ENCODE measurements at places on chromosomes 12 and 14.

DNA sequence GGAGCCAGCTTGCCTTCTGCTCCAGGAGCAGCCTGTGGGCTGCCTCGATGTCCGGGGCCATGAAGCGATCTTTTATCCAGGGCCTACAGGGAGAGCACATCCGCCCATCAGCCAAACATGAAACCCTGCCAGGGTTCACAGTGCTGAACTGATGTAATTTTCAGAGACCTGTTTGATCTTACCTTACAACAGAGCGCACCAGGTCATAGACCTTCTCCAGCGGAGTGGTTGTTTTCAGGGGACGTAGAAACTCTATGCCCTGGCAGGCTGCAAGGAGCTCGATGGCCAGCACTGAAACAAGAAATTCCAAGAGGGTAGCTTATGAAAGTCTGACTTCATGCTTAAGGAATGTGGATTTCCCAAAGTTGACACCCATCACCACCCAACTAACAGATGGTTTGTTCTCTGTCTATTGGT lies 19.7 kb downstream of the HAL start:
- DNase-seq = peak; percentile 25

GRCh38 chr14:53790731-53791500 lies 165.7 kb downstream of the BMP4 start:
- no peak for DNase-seq

- DNase-seq = no peak
These were observed 1934.2 kb upstream of the SEL1L start for GRCh38 chr14:83467811-83468210.

DNA sequence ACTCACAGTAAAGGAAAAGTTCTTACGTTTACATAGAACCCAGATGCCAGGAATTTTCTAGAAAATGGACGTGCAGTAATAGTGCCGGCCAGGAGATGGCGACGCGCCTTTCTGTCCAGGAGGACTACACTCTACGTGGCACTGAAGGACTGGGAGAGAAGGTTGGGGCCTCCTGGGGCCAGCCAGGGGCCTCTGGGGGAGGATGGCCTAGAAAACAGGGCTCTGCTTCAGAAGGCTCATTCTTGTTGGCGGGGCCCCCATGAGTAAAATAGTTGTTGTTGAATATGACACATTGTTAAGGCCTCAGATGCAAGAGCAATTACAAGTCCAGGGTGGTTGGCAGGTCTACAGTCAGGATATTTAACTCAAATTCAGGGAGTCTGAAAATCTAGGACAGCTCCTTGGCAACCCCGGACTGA lies 120.1 kb upstream of the MAX start:
- peak; percentile 58 for DNase-seq

GRCh38 chr12:9710584-9711375 lies 22.1 kb downstream of the CLECL1 start:
- DNase-seq = peak; percentile 16

DNA sequence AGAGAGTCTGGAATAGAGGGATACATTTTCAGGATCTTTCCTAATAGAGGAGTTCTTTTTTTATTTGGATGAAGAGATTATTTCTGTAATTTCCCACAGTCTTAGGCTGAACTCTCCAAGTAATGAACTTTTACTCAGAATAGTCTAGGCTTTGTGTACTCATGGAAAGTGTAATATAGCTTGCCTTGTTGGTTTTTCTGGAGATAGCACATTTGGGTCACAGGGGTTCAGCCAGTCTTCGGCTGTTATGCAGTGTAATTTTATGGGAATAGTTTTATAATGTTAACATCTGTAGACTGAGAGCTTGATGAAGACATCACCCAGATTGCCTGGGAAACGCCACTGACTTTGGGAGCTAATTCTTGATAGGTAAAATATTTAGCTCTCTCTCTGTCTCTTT lies 450.8 kb downstream of the RAD51B start:
- DNase-seq = no peak

- no peak for DNase-seq
These were observed 79.9 kb upstream of the TMTC1 start for GRCh38 chr12:29863665-29864064.

GRCh38 chr12:7934889-7935492 lies 996 bp downstream of the SLC2A3 start:
- DNase-seq = no peak

DNA sequence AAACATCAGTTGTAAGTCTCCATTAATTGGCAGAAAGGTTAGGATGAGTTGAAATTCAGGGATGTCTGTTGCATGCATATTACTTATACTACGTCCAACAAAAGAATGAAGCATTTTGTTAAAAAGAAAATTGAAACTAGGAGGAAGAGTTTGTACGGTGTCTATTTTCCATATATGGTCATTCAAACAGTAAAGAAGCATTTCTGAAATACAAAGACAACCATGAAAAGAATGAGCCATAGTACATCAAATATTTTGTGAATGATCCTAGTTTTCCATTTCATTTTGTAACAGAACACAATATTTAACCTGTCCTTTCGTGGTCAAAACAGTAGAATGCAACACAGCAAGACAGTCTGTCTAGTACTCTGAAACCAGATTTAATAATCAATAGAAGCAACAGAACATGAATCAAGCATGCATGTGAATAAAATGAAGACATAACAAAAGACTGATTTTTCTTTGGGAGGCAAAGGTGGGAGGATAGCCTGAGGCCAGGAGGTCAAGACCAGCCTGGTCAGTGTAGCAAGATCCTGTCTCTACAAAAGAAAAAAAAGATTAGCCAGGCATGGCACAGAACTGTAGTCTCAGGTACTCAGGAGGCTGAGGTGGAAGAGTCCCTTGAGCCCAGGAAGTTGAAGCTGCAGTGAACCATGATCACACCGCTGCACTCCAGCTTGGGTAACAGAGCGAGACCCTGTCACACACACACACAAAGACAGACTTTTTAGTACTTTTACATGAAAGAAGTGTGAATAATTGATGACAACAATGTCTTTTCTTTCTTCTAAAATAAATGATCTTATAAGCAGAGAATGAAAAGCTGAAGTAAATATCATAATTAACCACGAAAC lies 156.0 kb downstream of the LRIG3 start:
- DNase-seq = no peak

DNA sequence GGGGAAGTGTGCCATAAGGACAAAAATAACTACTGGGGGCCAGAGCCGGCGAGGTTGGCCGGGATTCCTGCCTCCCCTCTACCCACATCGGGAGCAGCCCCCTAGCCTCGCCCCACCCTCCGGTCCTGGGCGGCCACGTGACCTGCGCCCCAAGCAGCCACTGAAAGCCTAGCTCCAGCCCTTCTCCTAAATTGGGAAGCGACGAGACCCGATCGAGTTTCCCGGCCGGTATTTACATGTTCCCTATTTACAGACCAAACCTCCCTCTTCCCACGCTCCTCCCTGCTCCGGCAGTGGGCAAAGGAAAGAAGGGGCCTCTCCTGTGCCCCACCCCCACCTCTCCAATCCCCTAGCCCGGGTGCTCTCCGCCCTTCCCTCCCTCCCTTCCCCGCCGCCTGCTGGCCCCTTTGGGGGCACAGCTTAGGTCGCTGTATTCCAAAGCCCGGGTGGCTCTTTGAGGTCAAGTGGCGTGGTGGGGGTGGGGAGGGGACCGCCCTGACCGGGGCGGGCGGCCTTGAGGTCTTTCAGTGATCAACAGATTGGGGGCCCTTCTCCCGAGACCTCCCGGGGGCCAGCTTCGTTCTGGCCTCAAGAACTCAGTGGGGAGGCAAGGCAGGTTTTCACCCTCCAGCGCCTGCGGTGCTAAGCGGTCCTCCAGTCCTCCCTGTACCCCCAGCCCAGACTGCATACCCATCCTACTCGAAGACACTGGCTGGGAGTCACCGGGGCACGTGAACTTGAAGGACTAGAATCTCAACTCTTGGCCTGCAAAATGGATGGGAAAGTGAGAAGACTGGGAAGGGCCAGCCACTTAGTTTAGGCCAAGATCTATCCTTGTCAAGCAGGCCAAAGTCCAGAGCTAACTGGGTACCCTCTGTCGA lies 6.3 kb upstream of the CTDSP2 start:
- DNase-seq = peak; percentile 55

DNA sequence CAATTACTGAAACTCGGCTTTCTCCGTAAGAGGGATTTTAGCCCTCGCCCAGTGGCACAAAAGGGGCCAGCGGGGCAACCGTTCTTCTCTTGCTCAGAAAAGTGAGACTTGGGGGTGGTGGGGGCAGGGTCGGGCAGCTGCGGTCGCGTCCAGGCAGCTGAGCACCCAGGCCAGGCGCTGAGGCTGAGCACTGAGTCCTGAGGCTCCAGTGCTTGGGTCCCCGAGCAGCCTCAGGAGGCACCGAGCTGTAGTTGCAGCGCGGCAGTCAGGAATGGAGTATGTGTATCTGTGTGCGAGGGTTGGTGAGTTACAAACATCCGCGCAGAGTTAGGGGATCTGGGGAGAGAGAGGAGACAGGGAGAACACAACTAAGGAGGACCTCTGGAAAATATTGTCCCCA lies 4.1 kb upstream of the HOXC6 start:
- DNase-seq = peak; percentile 70

All from myocyte (in vitro differentiated cells).